Cortex of kidney (tissue), 1 donor: ENCODE measurements at places on chromosomes 7 and 10.

DNA sequence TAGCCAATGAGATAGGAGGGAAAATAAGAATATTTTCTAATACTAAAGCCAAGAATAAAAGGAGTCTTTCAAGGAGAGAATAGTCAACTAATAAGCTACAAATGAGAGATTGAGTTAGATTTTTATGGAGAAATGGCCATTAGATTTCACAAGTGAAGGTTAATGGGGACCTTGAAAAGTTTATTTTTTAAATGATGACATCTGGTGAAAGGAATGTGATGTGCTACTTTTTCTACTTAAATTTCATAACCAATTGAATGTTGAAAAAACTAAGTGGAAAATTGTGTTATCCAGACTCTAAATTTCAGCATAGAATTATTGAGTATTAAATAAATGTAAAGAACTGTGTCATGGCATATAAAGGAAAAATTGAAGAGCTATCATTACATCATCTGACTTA, 125.7 kb downstream of the TSPAN12 start:
- no peak for DNase-seq

GRCh38 chr10:50432211-50433009, 181.1 kb upstream of the ASAH2 start:
- DNase-seq, result no peak

DNA sequence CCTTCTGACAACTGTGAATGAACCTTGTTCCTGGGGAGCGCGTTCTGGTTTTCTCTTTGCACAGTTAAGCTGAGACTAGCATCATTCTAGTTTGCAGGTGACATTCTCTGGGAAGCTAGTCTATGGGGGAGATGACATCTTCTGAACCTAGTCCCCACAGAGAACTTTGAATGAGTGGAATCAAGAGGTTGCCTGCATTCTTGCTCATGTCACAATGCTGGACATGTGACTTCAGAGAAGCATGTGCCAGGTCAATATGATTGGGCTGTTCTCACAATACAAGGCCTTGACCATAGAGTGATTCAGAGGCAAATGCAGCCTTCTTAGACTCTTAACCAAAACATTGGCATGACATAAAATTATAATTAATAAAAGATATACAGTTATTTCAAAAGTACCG, 22.1 kb downstream of the KLLN start:
- no peak for DNase-seq

GRCh38 chr7:132155715-132156114, 420.6 kb downstream of the PLXNA4 start:
- no peak for DNase-seq

DNA sequence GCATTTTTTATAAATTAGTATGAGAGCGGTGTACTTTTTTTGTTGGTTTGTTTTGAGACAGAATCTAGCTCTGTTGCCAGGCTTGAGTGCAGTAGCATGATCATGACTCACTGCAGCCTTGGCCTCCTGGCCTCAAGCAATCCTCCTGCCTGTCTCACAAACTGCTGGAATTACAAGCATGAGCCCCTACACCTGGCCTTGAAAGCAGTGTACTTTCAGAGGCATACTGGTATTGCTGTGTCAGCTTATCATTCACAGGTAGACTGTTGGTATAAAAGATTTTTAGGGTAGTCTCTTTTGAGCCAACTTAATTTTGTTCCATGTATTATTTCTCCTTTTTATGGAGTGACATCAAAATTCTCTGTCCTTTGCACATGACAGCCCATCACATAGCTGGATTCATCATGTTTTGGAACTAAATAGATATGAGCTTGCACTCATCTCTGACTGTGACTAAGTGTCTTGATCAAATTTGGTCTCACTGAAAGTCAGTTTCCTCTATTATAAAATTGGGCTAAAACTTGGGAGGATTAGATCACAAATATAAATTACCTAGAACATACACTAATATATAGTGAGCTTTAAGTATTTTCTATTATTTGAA, 12.4 kb downstream of the GNAT3 start:
- no peak for DNase-seq

DNA sequence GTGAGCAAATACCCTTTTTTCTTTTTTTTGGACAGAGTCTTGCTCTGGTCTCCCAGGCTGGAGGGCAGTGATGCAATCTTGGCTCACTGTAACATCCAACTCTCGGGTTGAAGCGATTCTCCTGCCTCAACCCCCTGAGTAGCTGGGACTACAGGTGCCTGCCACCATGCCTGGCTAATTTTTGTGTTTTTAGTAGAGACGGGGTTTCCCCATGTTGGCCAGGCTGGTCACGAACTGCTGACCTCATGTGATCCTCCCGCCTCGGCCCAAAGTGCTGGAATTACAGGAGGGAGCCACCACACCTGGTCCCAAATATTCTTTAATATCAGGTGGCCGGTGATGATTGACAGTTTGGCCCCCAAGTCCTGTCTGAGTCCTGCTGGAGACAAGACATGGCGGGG, 6.6 kb downstream of the LAT2 start:
- no peak for DNase-seq

- DNase-seq, result no peak
Observed at GRCh38 chr7:29405891-29406290, 157.7 kb upstream of the PRR15 start.

DNA sequence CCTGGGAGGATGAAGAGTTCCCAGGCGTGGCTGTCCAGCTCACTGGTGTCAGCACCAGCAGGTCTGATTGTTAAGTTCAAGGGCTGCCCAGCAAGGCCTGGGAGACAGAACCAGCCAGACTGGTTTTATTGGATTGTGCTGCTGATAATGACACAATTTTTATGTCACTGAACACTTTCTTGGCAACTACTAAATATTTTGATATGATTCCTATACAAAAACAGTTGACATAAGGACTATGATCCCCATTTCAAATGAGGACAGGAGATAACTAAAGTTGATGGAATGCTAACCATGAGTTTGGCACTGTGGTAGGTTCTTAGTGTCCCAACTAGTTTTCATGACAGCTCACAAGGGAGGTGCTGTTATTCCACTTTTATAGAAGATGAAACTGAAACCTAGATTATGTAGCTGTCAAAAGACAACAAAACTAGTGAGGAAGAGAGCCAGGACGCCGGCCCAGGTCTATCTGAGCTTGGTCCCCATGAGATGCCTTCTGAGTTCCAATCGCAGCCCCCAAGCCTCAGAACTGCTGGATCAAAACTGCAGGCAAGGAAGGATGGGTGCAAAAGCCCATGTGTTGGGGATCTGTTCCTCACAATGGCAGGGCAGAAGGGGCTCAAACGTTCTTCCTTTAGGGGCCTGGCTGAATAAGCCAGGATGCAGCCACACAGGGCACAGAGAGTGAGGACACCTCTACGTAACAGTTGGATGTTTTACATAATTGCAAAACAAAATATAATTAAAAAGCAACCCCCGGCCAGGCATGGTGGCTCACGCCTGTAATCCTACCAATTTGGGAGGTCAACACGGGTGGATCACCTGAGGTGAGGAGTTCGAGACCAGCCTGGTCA, 52.8 kb downstream of the COBL start:
- DNase-seq, result no peak

DNA sequence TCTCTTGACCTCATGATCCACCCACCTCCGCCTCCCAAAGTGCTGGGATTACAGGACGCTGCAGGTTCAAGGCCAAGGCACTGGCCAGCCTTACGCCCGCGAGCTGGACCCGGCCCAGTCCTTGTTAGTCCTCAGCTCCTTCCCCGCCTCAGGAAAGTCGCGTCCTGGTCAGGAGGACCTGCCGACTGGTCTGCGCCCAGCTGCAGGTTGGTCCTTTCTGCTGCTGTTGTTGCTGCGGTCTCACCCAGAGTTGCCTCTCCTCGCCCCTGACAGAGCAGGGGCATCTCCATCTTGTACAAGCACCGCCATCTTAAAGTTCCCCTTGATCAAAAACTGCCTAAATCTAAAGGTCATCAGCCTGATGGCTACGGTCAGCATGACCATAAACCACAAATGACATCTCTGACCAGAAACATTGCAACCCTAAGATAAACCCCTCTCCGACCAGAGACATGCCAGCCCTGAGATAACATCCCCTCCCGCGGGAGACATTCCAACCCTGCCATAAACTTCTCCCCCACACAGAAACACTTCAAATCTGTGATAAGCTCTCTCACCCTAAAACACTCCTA, 13.9 kb upstream of the BMS1 start:
- DNase-seq, result no peak

DNA sequence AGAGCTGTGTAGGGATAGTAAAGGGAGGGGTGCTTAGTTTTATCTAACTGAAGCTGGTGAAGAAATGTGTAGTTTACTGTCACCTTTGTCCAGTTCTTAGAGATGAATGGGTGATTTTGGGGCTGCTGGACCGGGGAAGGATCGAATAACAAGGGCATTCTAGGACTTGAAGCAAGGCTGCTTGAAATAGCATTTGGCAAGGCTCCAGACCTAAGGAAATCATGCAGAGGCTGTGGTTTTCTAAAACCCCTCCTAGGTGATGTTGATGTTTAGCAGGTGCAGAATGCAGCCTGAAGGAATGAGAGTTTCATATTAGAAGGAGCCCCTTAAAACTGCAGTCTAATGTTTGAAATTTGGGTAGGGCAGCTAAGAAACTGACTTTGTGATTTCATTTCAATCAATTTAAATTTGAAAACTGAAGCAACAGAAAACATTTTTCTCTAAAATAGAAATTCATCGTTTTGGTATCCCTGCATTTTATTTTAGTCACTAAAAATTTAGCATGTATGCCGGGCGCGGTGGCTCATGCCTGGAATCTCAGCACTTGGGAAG, 68.5 kb downstream of the TET1 start:
- no peak for DNase-seq

DNA sequence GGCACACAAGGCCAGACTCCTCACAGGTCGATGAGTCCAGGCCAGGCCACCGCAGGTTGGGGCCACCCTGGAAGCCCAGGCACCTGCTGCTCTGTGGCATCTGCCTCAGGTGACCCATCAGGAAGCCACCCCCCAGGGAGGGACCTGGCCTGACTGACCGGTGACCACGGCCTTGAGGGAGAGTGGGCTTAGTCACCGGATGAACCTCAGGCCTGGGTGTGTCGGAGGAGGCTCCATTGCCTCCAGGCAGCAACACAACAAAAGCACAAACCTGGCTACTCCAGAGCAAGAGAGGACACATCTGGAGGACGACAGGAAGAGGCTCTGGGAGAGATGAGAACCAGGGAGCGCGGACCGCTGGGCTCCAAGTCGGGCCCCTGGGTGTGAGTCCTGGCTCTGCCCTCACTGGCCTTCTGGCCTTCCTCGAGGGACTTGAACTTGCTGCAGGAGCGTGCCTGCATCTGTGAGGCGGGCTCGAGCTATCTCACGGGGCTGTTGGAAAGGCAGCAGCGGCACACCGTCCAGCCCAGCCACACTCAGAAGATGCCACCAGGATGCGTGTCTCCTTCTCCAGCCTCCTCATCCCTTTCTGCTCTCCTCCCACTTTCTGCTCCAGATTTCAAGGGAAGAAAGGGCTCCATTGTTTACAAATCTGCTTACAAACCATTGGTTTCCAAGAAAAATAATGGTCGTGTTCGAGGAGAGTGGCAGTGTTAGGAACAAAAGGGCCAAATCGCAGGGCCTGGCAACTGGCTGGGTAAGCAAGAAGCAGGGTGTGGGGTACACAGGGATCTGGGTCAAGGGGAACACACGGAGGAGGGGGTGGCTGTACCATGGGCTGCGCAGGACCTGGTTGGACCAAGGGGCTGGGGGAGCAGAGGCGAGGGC, 152.9 kb downstream of the ADAM12 start:
- DNase-seq, result no peak

GRCh38 chr7:50246551-50246950, 58.0 kb upstream of the IKZF1 start:
- no peak for DNase-seq

- no peak for DNase-seq
Observed at GRCh38 chr7:43387932-43388331, 195.0 kb upstream of the STK17A start.

- no peak for DNase-seq
Observed at GRCh38 chr10:24340446-24340845, 131.5 kb downstream of the KIAA1217 start.

DNA sequence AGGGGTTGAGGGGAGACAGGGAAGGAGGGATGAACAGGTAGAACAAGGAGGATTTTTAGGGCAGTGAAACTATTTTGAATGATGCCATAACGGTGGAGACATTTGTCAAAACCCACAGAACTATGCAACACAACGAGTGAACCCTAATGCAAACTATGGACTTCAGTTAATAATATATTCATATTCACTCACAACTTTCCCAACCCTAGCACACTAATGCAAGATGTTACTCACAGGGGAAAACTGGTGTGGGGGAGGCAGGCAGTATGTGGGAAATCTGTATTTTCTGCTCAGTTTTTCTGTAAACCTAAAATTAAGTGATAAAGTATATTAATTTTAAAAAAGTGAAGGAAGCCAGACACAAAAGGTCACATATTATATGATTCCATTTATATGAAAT, 17.3 kb downstream of the GNA12 start:
- no peak for DNase-seq

- no peak for DNase-seq
Observed at GRCh38 chr7:132065193-132065988, 509.0 kb upstream of the PODXL start.

- no peak for DNase-seq
Observed at GRCh38 chr10:54065106-54065505, 735.9 kb downstream of the PCDH15 start.

- no peak for DNase-seq
Observed at GRCh38 chr7:133052401-133052756, 29.5 kb downstream of the CHCHD3 start.

- DNase-seq, result no peak
Observed at GRCh38 chr10:95445223-95445836, 115.8 kb downstream of the SORBS1 start.

DNA sequence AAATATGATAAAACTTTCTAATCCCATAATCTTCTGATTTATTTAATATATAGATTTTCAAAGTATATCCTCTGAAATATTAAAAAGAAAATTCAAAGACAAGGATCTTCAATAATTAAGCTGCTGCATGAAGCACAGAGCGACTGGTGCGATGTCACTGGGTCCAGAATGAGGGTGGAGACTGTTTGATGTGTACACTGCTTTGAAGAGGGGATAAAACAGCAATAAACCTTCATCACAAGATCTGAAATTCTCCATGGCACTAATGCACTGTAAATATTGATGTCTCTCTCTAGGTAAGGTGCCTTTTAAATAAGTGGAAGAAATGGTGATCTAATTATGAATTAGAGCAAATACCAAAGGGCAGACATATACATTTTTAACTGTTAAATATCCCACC, 337.8 kb downstream of the PARD3 start:
- DNase-seq, result no peak

DNA sequence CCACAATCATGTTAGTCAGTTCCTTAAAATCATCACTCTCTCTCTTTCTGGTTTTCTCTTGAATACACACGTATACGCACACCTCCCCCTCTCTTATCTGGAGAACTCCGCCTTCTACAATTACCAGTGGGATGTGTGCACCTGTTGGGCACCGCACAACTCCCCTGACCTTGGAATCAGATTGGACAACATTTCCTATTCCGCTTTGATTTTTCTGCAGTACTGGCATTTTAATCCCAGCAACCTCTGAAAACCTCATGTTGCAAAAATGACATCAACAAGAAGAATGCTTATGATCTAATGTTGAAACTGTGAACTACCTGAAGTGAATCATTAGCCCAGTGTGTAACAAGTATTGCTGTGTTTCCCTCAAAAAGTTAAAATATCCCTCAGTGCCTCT, 109.6 kb downstream of the KIAA1217 start:
- DNase-seq, result no peak
